ENCODE measurements at places on chromosomes 3 and 15.
A peak's percentile ranks its signal among the peaks of the same experiment; 100 is the strongest.

- no peak for DNase-seq
Observed at GRCh38 chr3:172939651-172940293, 189.2 kb downstream of the ECT2 start.

DNA sequence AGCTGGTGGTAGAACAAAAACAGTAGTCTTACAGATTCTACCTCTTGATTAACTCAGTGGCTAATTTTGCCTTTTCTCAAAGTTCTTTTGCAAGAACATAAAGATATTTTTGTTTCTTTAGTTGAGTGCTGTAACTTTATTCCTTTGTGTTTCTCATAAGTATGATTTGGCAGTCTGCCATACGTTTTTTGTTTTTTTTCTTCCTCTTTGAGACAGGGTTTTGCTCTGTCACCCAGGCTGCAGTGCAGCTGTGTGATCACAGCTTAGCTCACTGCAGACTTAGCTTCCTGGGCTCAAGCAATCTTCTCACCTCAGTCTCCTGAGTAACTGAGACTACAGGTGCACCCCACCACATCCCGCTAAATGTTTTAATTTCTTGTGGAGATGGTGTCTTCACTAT lies 22.4 kb downstream of the B3GNT5 start:
- DNase-seq = no peak

DNA sequence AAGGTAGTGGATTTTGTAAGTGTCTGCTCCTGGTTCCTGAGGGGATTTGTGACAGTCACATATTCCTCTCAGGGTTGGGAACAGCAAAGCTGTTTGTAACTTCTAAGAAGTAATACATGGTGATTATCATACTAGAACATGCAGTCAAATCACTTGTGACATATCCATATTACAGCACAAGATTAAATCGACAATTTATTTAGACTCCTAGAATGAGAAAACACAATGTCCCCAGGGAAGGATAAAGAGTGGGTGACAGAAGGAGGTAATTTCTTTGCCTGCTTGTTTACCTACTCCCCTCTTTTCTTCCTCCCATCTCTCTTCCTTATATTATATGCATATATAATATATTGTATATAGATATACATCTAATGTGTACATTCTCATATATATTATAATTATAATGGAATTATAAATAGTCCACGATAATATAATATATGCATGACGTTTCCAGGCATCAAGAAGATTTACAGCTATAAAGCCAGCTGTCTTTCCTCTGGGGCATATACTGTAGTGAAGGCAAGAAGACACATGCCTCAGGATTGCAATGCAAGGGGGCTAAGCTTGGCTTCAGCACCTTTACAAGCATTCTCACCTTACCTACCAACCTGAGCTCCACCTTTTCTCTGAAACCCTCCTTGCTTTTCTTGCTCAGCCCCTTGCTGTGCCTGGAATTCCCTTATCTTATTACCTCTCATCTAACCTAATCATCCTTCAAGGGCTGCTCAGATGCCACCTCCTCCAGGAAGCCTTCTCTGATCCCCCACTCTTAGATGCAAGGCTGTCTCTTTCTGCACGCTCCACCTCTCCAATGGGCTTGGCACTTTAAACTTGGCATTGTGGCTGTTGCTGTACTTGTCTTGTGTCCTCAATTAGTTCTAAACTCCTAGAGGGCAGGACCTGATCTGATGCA lies 73.1 kb upstream of the PIAS1 start:
- DNase-seq = no peak

- DNase-seq = no peak
Observed at GRCh38 chr3:25820366-25820765, 30.5 kb downstream of the OXSM start.

DNA sequence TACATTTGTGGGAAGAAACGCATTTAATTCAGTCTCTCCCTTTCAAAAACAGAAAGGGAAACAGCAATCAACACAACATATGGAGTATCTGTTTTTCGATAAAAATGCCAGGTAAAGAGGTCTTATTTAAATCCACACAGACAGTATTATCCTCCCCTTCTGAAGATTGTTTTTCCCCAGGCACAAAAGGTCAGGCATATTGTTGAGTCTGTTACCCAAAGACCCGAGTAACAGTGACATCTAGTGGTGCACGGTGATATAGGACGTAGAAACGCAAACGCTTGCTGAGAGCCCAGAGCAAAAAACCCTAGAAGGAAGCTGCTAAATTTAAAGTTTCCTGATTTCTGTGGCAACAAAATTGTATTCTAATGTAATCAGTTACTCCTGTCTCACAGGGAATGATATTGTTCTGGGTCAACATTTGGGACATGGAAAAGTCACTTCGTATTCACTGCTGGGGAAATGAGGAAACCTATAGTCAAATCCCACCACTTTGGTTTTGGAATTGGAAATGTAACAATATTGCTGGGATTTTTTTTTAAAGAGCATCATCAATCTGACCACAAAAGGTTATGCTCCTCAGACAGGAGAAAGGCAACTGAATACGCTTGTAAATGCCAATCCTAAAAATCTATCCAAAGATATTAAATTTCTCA lies 312.7 kb upstream of the CCDC54 start:
- peak; percentile 23 for DNase-seq

GRCh38 chr3:172061724-172062184 lies 22.4 kb downstream of the FNDC3B start:
- DNase-seq = no peak

- no peak for DNase-seq
Observed at GRCh38 chr3:155197786-155198185, 95.7 kb downstream of the STRIT1 start.
